ENCODE measurements at places on chromosomes 4 and X. TPM values are rescaled to one million over a fixed set of nuclear protein-coding genes. Genes with fewer than 3 reads are reported as not detected.

Gene POU4F2
- total RNA-seq = not detected

Gene NDST4
- 4.4 TPM for total RNA-seq

Gene GPR34
- not detected for total RNA-seq

Gene SUPT20HL1
- total RNA-seq = not detected

DNA sequence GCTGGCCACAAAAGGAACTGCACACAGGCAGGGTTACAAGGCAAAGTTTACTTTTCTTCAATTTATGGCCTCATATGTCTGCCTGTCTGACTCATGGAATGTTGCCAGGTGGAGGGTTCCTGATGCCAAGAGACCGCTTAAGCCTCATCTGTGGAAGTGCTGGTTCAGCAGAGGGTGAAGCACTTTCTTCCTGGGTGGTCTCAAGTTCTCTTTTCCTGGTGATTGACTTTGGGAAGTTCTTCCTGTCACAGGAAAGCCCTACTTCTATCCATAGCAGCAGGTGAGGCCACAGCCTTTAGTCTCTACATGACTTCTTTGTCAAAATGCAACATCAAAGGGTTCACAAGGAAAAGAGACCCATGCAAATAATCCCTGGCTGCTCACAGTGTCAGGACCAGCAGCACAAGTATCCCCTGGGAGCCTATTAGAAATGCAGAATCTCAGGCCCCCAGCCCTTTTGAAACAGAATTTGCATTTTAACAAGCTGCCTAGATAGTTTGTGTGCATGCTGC, 81.4 kb upstream of the IGFBP7 start:
- no peak overlapping the region for H3K27ac ChIP-seq
- H3K4me1 ChIP-seq = no peaks in the 10 kb centered on the region
- no peaks in the 10 kb centered on the region for H3K27me3 ChIP-seq
- H3K36me3 ChIP-seq = no peaks in the 10 kb centered on the region
- peak; percentile 39 for DNase-seq
- H3K4me3 ChIP-seq = no peak overlapping the region

- no peaks in the 10 kb centered on the region for H3K4me1 ChIP-seq
- H3K36me3 ChIP-seq = no peaks in the 10 kb centered on the region
- DNase-seq = no peak
- H3K4me3 ChIP-seq = no peak overlapping the region
- no peak overlapping the region for H3K27ac ChIP-seq
Measured at GRCh38 chrX:13888284-13888683, 71.4 kb upstream of the GPM6B start.

DNA sequence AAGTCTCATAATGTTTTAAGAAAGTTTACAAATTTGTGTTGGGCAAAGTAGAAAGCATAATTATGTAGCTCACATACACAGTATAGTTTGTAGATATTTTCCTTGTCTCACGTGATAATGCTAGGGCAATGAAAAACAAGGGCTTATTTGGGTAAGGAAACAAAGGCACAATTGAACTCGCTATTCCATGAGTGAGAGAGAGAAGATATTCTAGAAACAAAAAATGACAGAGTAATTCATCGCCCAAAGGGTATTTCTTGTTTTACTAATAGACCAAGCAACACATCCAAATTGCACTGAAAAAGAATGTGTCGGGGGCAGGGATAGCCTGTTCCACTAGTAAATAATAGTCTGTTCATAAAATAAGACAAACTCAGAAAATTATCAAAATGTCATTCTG, 3.6 kb upstream of the ASB11 start:
- H3K4me1 ChIP-seq = no peaks in the 10 kb centered on the region
- DNase-seq = no peak
- H3K36me3 ChIP-seq = no peaks in the 10 kb centered on the region
- no peaks in the 10 kb centered on the region for H3K27me3 ChIP-seq
- no peak overlapping the region for H3K27ac ChIP-seq

DNA sequence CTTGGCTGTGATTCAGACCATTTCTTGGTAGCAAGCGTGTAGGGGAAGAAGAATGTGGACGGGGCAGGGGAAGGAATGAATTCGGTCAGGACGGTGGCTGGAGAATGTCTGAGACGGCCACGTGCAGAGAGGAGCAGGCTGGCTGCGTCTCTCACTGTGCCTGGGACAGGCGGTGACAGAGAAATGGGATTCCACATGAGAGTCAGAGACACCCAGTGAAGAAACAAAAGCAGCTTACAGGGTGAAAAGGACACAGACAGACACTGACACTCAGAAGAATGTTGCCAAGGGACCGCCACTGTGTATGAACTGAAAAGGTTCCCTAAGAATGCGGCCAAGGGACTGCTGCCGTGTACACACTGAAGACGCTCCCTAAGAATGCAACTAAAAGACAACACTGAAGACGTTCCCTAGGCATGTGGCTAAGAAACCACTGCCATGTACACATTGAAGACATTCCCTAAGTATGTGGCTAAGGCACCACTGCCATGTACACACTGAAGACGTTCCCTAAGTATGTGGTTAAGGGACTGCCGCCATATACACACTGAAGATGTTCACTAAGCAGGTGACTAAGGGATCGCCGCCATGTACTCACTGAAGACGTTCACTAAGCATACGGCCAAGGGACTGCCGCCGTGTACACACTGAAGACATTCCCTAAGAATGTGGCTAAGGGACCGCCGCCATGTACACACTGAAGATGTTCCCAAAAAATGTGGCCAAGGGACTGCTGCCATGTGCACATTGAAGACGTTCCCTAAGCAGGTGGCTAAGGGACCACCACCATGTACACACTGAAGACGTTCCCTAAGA, 49.1 kb downstream of the DHRSX start:
- no peak overlapping the region for H3K4me3 ChIP-seq
- DNase-seq = peak; percentile 28
- peaks cover 4% of the 10 kb centered on the region for H3K4me1 ChIP-seq
- H3K27me3 ChIP-seq = no peaks in the 10 kb centered on the region

- no peak for DNase-seq
- no peak overlapping the region for H3K27ac ChIP-seq
- H3K36me3 ChIP-seq = no peaks in the 10 kb centered on the region
- H3K4me3 ChIP-seq = no peak overlapping the region
Measured at GRCh38 chr4:152207378-152207720, 328.5 kb downstream of the FBXW7 start.

DNA sequence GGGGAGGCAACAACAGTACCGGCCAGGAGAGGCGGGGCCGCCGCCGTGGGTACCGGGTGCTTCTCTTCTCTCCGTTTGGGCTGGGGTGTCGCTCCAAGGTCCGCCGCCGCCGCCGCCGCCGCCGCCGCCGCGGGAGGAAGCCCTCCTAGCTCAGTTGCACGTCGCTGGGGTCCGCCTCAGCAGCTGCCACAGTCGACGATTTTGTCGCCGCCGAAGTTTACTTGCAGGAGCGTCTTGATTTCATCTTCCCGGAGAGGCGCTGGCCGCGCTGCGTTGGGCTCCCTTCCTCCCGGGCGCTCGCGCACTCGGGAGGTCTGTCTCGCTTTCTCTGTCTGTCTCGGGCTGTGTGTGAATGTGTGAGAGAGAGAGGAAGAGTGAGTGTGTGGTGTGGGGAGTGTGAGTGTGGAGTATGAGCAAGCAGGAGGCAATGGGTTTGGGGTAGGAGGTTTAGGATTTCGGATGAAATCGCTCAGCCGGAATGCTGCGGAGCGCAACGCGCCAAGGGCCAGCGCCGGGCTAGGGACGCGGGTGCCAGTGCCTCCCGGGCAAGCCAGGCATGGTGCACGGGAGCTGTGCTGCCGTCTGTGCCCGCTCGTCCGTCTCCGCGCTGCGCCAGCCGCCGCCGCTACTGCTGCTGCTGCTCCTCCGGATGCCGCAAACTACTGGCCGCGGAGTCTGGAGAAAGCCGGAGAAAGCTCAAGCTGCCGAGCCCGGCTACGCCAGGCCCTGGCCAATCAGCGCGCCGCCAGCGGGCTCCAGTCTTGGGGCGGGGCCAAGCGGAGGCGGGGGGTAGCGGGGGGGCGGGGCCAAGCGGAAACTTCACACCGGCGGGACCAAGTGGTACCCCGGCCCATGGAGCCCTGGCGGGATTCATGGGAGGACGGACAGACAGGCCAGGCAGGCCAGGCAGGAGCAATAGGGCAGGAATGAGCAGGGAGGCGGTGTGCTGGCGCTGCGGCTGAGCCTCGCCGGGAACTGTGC, at the start of gene PCDH19:
TSS of gene PCDH19 (minus strand) at position 664 of the 981 bp plus-strand sequence. CDS start 1,676 bp downstream, outside the sequence.
- peak within 1 kb of the TSS; percentile 30 for H3K4me3 ChIP-seq
- no peaks in the 10 kb centered on the region for H3K4me1 ChIP-seq
- H3K27ac ChIP-seq = no peak within 1 kb of the TSS
- DNase-seq = peak; percentile 64

DNA sequence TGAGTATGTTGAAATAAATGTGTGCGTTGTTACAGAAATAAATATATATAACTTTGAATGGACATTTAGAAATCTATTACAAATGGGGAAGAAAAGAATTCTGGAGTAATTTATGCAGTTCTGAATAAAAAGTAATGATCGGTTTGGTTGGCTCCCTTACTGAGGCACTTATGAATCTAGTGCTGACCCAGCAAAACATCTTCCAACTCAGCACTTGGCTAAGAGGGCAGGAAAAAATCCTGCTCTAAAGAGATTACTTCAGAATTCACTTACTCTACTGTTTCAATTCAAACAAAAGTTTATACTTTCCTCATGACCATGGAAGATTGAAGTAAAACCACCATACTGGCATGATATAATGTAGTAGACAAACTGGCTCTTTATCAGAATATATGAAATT, 123.9 kb upstream of the RXFP1 start:
- H3K4me3 ChIP-seq = no peak overlapping the region
- no peaks in the 10 kb centered on the region for H3K4me1 ChIP-seq
- H3K27ac ChIP-seq = no peak overlapping the region
- H3K36me3 ChIP-seq = no peaks in the 10 kb centered on the region

GRCh38 chr4:1636490-1637211, 47.5 kb downstream of the FAM53A start:
- H3K27ac ChIP-seq = no peak overlapping the region
- DNase-seq = no peak
- H3K4me3 ChIP-seq = no peak overlapping the region
- no peaks in the 10 kb centered on the region for H3K27me3 ChIP-seq
- H3K4me1 ChIP-seq = no peaks in the 10 kb centered on the region

DNA sequence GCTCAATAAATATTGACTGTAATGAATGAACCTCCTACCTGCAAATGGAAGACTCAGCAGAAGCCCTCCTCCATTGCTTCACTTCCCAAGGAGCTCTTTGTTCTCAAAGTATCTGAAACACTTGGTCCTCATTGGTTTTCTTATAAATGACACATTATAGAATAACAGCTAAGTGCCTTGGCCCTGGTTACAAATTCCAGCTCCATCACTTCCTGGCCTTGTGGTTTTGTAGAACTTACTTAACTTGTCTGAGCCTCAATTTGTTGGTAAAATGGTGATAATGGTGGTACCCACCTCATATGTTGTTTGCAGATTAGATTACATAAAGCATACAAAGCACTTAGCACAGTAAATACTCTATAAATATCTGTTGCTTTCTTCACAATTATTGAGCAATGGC, 25.2 kb upstream of the SMIM20 start:
- DNase-seq = no peak
- H3K27ac ChIP-seq = no peak overlapping the region
- no peak overlapping the region for H3K4me3 ChIP-seq
- H3K27me3 ChIP-seq = no peaks in the 10 kb centered on the region
- H3K4me1 ChIP-seq = no peaks in the 10 kb centered on the region

- no peak for DNase-seq
- no peaks in the 10 kb centered on the region for H3K4me1 ChIP-seq
- H3K4me3 ChIP-seq = no peak overlapping the region
- no peaks in the 10 kb centered on the region for H3K27me3 ChIP-seq
- H3K36me3 ChIP-seq = no peaks in the 10 kb centered on the region
Measured at GRCh38 chrX:53263597-53264094, 17.7 kb downstream of the IQSEC2 start.

- no peak for DNase-seq
- no peaks in the 10 kb centered on the region for H3K36me3 ChIP-seq
- no peaks in the 10 kb centered on the region for H3K27me3 ChIP-seq
- H3K4me3 ChIP-seq = peak overlapping the region; percentile 86
- peak overlapping the region; percentile 86 for H3K27ac ChIP-seq
- H3K4me1 ChIP-seq = peaks cover 34% of the 10 kb centered on the region
Measured at GRCh38 chr4:16227462-16227868, 1.2 kb upstream of the TAPT1 start.

DNA sequence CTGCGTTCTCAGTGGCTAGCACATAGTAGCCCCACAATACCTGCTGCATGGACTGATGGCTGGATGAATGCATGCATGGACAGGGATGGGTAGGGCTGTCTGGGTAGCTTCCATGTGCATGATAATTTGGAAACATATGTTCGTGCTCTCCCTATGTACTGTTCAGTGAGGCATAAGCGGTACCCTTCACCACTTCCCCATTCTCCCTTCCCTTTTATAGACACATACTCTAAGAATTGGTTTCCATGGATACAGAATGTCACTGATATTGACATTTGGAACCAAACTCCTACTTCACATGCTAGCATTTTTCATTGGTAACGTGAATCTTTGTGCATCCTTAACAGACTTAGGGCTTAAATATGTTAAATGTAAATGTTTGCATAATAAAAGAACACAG, 20.4 kb downstream of the USP46 start:
- no peak for DNase-seq
- no peaks in the 10 kb centered on the region for H3K36me3 ChIP-seq
- H3K4me3 ChIP-seq = no peak overlapping the region
- peaks cover 6% of the 10 kb centered on the region for H3K4me1 ChIP-seq
